Stimulated activated CD4-positive, alpha-beta T cell treated with anti-CD3 and anti-CD28 coated beads, Interleukin-2, amount 100 ng/mL, for 24 hours (primary cell): ENCODE measurements at places on chromosomes 7 and 10.

- DNase-seq = no peak
Observed at GRCh38 chr10:11639849-11640764, 28.7 kb upstream of the USP6NL start.

DNA sequence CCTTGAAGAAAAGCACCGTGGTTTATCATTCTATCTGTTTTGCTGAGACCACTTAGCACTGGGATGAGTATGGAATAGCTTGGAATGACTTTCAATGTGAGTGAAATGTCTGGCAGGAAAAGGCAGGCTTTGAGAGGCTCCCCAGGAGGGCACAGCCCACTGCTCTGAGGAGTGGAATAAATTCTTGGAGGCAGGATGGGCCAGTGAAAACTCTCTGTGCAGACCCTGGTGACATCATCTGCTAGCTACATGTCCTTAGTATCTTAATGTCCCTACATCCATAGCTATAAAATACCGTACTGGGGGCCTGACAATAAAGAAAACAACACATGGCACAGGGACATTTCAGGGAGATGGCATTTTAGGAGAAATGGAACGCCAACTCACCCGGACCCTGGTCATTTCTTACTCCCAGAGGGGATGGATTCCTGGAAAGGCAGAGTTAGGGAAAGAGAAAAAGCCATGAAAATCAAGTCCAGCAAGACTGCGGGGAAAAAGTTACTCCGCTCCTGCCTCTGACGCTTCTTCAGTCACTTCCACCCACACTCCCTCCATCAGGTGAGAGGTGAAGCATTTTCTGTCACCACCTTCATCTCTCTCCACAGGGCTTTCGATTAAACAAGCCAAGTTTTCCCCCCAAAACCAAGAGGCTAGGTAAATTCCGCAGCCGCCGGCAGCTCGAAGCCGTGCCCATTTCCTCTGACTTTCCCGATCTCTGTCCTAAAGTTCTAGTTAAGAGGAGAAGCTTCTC, 991 bp downstream of the ZNF239 start:
- DNase-seq = peak; percentile 5

DNA sequence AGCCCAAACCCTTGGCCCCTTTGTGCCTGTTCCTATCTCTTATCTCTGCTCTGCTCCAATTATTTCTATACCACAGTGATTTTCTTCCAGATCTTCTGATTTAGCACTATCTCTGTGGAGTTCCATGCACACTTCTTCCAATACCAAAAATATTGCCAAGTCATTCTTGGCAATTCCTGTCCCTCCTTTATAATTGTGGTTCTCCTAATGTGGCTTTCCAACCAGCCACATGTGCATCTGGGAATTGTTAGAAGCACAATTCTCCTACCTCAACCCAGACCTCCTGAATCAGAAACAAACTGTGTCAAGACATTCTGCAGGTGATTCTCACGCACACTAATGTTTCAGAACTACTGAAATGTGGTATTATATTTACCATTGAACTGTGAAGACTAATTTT, 447.8 kb upstream of the IGFBP3 start:
- no peak for DNase-seq

DNA sequence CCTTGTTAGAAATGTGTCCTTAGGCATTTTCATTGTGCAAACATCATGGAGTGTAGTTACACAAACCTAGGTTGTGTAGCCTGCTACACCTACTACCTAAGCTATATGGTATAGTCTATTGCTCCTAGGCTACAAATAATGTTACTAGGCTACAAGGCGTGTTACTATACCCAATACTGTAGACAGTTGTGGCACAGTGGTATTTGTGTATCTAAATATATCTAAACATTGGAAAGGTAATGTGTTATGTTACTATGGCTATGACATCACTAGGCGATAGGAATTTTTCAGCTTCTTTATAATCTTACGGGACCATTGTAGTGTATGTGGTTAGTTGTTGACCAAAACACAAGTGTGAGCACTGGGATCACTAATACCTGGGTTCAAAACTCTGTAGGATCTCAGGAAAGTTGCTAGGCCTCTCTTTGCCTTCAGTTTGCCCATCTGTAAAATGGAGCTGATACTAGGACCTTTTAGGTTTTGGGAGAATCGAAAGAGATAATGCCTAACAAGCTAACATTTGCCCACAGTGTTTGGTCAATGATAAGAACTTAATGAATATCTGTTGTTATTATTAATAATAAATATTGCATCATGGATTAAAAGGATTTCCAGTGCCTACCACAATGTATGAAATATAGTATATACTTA, 2.7 kb downstream of the BICC1 start:
- DNase-seq = no peak

DNA sequence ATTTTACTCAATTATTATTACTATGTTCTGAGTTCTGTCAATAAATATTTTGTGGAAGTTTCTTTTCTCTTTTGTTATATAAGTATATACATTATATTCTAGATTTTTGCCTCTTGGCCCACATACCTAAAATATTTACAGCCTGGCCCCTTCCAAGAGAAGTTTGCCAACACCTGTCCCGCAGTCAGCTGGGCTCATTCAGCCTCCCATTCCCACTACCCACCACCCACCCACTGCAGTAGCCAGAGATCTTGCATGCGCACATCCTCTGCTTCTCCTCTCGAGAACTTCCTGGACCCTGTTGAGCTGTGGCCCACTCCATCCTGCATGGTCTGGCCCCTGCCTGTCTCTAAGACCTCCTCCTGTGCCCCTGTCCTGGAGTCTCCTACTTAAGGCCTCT, 33.6 kb downstream of the WIPF3 start:
- DNase-seq = no peak

- peak; percentile 66 for DNase-seq
Observed at GRCh38 chr10:6136215-6137201, 47.7 kb downstream of the RBM17 start.

DNA sequence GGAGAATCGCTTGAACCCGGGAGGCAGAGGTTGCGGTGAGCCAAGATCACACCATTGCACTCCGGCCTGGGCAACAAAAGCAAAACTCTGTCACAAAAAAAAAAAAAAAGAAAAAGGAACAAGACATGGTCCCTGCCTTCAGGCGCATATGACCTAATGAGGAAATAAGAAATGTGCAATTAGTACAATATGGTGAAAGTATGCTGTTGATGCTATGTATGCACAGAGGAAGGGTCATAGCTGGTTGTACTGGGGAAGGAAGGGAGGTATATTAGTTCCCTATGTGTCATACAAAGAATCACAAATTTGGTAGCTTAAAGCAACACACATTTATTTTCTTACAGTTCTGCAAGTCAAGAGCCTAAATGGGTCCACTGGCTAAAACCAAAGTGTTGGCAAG, 97.8 kb upstream of the MPP7 start:
- no peak for DNase-seq

DNA sequence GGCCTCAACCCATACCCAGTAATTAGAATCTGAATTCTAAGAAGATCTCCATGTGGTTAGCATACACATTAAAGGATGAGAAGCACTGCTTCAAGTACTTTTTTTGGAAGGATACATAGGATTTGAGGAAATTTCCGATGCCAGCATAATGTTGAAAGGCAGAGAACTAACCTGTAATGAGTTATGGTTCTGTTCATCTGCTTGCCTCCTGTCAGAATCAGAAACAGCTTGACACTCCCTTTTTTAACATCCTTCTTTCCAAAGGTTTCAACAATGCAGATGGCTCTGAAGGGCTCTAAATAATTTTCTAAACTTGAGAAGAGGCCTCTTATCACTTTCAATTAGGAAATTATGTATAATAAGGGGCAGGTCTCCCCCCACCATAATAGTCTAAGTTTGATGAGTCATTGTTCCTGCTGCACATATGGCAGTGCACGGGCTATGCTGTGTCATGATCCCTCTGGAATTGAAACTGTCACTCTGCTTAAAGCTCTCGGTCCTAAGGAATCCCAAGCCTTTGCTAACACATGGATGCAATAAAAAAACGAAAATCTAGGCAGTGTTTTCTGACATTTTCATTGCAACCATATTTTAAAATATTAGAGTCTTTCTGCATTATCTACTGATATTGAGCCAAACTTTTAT, 291.2 kb upstream of the FZD1 start:
- DNase-seq = no peak

- no peak for DNase-seq
Observed at GRCh38 chr7:86025807-86026206, 617.9 kb upstream of the GRM3 start.

- no peak for DNase-seq
Observed at GRCh38 chr7:111763221-111763801, 201.0 kb upstream of the IMMP2L start.

DNA sequence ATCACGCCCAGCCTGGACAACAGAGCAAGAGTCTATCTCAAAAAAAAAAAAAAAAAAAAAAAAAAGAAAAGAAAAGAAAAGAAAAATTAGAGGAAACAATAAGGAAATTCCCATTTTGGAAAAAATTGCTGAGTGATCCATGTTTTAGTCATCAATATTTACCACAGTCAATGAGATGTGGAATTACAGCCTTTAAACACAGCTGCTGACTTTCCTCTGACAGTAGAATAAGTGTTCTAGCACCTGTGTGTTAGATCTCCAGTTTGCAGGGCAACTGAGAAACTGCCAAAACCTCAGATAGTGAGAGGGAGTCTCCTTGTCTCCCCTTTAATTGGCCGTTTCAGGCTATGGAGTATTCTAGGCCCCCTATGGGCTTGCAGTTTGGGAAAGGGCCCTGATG, 520.1 kb downstream of the KCNMA1 start:
- no peak for DNase-seq

DNA sequence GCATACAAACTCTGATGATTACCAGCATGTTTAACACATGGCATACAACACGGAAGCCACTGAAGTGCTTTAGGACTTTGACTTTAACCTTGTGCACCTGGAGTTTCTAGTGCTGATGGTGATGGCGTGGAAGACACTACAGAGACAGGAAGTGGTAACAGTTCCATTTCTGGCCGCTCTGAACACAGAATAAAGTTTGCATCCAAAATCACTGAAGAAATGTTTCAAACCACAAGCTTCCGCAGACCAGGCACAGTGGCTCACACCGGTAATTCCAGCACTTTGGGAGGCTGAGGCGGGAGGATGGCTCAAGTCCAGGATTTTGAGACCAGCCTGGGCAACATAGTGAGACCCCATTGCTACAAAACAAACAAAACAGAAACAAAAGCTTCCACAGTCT, 40.3 kb upstream of the TNPO3 start:
- no peak for DNase-seq

DNA sequence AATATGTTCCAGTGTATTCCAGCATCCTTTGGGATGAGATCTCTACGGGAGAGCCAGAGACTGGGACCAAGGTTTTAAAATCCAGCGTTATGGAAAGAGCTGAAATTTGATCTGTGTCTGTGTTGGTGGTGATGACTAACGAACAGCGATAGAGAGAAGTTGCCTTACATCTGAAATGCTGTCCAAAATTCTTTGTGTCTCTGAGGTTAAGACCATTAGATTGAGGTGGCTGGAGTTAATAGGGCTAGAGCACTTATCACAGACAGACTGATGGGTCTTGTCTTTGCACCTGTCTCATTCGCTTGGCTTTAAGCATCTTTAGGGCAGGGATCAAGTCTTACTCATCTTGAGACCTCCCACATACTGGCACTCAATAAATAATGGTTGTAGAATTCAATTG, 41.0 kb upstream of the RAPGEF5 start:
- DNase-seq = no peak

DNA sequence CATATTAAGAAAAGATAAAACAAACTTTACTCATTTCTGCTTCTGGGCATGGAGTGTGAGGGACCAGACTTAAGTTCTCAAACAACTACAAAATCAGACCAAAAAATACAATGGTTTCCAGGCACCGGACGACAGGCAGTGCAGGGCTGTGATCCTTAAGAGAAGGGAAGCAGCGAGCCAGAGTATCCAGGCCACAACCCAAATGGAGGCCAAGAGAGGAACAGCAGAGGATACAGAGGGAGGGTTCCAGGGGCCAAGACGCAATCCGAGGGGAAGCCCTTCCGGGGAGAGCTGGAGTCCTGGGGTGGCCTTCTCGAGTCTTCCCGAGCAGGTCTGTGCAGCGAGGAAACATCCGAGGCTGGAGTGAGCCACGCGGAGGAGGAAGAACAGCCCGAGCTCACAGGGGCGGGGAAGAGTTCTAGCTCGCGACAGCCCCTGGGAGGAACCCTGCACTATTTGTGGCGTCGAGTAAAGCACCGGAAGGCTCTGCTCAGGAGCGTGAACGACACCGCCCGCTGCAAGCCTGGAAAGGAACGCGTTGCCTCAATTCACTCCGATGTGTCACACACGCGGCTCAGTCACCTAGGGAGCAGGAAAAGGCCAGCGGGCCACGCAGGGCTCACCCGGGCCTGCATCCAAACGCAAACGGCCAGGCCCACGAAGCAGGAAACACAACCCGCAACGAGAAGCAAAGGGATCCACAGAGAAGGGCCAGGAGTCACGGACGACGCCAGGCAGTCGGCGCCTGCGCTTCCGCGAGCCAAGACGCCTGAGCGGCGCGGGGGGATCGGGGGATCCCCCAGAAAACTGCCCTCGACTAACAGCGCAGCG, 933 bp upstream of the RNF32 start:
- DNase-seq = no peak

DNA sequence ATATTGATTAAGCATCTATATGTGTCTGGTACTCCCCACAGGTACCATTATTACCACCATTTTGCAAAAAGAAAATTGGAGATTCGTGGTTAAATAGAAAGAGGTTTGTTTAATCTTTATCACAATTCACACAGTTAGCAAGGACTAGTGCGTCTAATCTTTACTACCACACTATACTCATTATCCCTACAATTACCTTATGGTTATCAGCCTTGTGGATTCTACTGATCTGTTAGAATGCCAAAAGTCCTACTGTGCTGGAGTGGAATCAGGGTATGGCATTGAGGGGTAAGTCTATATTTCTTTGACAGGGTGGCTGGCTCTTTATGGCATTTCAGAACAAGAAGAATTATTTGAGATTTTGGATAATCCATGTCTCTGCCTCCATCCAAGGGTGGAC, 156.1 kb downstream of the RNLS start:
- DNase-seq = no peak

DNA sequence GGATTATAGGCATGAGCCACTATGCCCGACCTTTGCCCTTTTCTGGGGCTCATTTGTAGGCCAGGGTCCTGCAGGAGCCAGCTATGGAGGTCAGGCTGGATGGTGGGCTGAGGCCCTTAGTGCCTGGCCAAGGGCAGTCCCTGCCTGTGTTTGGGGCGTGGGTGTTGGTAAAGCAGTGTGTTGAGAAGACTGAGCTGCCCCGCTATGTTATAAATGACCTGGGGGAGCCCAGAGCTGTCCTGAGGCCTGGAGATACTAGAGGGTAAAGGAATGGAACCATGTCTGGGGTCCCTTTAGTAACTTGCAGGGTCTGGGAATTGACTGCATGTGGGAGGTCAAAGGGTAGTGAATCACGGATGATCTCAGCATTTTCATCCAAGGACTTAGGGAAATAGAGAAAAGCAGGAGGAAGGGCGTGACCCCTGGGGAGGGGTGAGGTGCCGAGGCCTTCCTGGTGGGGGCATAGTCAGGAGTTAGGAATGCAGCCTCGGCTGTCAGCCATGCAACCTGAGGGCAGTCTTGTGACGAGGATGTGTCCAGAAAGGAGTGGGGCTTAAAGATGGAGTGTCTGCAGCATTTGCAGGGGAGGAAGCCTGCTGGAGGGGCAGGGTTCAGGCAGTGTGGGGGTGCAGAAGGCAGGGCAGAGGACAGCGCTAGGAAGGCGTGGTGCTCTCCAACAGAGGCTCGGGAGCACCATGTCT, 31.5 kb downstream of the TMEM248 start:
- no peak for DNase-seq

- no peak for DNase-seq
Observed at GRCh38 chr7:47149971-47150370, 431.9 kb downstream of the TNS3 start.

GRCh38 chr10:71081229-71081560, 131.2 kb upstream of the UNC5B start:
- DNase-seq = no peak

- DNase-seq = no peak
Observed at GRCh38 chr10:50231515-50232260, 19.6 kb downstream of the ASAH2 start.
